SW480 (cell line): ENCODE measurements at places on chromosomes 13 and 19.

DNA sequence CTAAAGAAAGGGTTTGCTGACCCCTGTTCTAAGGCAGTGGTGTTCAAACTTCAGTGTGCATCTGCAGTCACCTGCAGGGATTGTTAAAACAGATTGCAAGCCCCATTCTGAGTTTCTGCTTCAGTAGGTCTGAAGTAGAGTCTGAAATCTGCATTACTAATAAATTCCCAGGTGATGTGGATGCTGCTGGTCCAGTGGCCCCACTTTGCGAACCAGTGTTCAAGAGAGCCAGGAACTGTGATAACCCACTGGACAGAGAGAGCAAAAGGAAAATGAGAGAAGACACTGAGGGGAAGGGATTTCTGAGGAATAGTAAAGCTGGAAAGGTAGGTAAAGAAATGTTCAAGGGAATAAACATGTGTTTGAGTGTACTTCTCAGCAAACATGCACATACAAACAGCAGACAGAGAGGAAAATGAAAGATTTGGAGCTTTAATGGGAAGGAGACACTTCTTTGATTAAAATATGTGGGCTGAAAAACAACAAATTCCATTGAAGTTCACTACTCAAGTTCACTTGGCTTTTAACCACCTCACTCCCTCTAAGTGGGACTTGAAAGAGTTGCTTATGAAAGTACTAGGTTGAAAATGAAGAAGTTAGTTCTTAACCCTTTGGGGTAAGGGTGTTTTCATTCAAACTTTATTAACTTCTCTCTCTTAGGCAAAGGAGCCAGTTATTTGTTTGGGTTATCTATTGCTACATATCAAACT lies 26.4 kb upstream of the FAM216B start:
- DNase-seq: no peak

DNA sequence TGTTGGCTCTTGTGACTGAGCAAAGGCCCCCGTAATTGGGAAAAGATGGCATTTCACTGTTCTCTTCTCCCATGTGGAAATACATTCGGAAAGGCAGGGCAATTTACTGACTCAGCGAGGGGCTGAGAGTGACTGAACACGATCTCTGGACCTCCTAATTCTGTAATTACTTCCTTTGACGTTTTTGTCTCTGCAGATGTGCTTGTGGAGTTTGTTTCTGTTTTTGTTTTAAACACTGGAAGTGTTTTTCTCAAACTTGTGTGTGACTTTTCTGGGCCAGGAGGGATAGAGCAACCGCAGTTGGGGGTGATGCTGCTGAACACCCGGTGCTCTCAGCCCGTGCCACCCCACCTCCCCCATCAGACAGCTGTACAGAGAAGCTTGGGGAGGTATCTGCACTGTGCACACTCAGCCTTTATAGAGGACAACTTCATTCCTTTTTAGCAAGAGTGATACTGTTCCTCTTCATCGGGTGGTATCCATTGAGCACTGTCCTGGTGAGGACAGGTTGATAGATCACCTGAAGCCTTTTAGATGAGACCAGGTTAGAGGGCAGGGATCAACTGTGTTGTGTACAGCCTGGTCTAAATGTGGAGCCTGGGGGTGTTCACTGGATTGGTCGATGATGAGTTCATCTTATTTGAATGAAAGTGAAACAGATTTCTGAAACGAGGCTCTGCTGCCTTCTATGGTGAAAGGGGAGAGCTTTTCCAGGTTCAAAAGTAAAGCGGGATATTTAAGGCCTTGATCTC lies 117.4 kb downstream of the ESD start:
- DNase-seq: no peak

DNA sequence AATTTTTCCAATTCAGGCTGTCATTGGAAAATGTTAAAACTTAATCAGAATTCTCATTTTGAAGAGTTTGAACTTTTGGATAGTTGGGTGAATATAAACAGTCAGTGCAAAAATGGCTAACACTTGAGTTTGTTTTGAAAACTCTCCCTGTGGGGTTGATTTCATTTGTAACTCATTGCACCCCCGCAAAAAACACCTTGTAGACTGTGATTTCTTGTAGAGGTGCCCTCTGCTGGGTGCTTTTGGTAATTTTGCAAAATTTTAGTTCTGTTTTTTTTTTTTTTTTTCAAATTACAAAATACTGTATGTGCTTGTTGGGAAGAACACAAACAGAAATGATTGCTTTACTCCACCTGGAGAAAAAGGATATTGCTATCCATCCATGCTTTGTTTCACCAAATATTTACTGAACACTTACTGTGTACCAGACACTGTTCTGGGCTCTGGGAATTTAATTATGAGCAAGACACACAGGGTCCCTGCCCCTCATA lies 28.2 kb upstream of the GPI start:
- peak; percentile 27 for DNase-seq

DNA sequence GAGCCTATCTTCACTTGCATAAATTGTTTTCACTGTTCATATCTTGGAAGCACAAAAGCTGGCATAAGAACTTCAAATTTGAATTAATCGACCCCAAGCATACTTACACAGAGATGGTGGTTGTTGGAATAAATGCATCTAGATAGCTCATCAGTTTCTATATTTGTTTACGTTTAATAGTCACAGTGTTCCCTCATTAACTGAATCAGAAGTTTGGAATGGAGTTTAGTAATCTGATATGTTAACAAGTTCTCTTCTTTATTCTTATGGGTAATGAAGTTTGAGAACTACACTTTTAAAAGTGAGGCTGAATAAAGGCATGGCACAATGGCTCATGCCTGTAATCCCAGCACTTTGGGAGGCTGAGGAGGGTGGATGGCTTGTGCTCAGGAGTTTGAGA lies 886.7 kb upstream of the PCDH20 start:
- no peak for DNase-seq

- DNase-seq: no peak
These were observed 33.8 kb downstream of the KLF2 start for GRCh38 chr19:16358456-16358855.

DNA sequence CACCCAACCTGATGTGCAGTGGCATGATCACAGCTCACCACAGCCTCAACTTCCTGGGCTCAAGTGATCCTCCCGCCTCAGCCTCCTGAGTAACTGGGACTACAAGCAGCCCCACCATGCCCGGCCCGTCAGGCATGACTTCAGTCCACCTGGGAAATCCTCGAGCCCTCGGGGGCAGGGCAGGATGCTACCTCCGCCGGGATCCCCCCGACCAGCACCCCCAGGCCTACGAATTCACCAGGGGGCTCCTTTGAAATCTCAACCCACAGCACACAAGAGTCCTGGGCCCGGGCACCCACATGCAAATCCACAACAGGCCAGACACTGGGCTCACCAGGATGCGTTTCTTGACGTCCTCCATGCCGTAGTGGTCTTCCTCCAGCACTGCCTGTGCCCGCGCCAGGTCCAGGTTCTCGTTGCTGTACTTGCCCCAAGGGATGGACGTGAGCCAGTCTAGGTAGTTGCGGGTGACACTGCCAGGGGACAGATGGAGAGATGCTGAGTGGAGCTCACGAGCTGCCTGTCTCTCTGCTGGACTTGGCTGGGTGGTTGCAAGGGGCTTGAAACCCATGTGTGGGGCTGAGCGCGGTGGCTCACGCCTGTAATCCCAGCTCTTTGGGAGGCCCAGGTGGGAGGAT lies 10.5 kb downstream of the RPL36 start:
- DNase-seq: no peak

DNA sequence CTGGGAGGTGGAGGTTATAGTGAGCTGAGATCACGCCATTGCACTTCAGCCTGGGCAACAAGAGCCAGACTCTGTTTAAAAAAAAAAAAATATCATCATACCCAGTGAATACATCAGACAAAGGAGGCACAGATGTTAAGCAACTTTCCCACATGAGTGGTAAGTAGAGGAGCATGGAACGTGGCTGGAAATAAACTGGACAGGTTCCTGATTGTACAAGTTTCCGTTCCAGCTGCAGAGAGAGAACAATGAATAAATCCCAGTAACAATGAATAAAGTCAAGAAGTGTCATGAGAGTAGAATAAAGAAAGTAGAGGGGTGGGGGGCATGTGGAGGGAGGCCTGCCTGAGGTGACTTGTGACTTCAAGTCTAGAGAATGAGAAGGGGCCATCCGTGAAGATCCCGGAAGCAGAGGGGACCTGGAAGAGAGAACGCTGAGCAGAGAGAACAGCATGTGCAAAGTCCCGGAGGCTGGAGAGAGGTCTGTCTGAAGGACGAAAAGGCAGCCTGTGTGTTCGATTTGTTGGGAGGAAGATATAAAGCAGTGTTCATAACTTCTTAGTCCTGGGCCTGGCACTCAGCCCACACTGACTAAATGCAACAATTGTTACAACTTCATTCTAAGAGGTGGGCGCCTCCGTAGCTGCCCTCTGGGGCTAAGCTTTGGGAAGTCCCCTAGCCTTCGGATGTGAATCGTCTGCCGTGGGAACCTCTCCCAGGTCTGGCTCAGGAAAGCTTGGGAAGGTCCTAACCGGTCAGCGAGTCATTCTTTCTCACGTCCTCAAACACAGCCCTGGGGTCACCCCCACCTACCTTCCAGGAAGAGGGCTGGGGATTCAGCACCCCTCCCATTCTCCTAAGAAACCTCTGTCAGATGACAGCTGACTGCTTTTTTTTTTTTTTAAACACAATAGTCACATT lies 15.3 kb upstream of the ARHGEF18 start:
- DNase-seq: no peak

- no peak for DNase-seq
These were observed 12.9 kb downstream of the CYTH2 start for GRCh38 chr19:48481846-48482639.

DNA sequence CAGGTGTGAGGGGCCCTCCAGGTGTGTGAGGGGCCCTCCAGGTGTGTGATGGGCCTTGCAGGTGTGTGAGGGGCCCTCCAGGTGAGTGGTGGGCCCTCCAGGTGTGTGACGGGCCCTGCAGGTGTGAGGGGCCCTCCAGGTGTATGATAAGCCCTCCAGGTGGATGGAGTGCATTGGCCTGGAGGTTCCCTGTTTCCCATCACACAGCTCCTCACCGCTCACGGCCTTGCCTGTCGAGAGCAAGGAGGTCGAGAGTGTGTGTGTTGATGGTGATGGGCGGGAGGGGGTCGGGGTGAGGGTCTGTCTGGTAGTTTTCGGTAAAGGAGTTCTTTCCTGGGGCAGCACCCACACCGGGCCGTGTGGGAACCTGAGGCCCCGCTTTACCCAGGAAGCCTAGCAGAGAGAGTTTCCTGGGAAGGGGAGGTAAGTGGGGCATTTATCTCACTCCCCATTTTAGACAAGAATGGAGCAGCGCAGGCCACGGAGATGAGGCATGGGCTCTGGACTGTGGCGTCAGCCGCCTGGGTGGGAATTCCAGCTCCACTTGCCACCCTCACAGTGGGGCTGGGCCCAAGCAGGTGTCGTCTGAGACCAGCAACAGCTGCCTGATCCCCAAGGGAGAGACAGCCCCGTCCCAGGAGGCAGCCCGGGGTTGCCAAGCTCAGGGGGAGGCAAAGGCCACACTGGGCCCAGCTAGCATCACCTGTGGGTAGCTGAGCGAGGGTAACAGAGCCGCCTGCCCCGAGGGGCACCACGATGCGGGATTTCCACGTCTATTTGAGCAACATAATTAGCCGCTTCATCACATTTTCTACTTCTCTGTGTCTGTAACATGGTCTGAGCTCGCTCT lies 10.9 kb upstream of the GAS6 start:
- DNase-seq: no peak

DNA sequence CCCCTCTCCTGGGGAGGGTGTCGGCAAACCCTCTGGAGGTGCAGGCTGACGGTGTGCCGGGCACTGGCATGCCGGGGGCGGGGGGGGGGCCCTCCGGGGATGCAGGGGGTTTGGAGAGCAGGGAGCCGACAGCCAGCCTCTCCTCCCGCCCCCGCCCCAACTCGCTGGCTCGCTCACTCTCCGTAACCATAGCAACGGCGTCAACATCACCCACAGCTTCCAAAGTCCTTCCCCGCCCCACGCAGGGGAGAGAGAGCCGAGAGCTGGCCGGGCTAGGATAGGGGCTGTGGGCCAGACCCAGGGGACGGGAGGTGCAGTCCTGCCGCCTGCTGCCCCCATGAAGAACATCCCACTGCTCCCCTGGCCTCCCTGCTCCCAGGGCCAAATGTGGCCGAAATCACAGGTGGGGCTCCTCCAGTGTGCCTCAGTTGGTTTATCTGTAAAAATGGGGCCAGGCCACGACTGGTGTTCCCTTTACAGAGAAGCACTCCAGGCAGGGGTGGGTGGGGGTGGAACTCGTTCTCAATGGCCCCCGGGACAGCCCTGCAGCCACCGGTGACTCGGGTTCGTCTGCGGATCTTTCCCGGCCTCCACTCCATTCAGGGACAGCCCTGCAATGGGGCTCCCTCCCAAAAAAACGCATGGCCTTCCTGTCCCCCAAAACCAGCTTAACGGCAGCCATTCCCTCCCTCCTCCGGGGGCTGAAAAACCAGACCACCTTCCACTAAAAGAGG lies 3.2 kb downstream of the KLF16 start:
- peak; percentile 55 for DNase-seq
